ENCODE measurements at places on chromosomes 6 and 20.

DNA sequence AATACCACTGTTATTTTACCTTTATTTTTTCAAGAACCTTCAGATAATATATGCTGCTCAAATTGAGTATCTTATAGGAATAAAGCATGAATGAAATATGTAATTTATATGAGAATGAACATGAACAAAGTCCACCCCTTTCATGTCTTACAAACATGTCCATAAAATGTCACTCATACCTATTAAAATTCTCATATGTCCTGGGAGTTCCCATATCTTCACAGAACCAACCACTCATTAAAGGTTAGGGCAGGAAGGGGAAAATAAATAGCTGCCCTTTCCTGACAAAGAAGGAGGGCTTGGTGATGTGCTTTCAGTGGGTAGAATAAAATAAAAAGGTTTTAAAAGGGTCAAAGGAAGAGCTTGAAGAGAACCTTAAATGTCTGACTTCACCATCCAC, 125.3 kb downstream of the BTBD9 start:
- DNase-seq, result no peak

GRCh38 chr6:41088451-41088850, 15.7 kb downstream of the NFYA start:
- DNase-seq, result no peak

DNA sequence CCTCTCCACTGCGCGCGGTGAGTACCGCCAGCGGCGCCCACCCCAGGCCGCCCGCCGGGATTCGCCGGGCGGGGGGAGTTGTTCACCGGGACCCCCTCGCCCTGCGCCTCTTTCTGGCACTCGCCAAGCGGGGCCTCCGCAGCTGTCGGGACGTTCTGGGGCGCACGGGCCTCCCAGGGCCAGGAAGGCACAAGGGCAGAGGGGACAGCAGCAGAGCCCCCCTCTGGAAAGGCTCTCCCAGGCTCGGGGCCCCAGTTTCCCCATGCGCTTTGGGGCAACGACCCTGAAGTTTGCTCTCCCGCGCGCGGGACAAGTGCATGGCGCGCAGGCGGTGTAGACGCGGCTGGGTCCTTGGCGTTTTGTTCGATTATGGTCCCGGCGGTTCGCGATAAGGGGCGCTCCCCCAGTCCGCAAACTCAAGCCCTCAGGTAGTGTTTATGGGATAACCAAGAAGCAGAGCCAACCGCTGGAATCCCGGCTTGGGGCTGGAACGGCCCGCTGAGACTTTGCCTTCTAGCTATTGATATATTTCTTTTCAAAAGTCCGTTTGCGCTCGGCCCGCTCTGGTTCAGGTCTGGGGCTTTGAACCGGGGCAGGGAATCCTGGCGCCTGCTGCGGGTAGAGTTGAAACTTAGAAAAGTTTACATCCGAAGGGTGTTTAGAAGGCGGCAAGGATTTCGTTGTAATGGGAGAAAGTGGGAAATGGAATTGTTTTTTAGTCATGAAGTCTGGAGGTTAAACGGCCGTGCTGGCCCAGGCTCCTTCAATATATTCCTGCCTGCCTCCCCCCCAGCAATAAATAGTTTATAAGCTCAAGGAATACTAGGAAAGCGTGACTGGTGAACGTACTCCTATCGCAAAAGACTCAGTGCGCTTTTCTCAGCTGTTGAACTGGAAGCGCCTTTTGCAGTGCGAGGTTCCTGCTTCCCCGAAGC, 595 bp downstream of the EYA2 start:
- DNase-seq, result no peak

DNA sequence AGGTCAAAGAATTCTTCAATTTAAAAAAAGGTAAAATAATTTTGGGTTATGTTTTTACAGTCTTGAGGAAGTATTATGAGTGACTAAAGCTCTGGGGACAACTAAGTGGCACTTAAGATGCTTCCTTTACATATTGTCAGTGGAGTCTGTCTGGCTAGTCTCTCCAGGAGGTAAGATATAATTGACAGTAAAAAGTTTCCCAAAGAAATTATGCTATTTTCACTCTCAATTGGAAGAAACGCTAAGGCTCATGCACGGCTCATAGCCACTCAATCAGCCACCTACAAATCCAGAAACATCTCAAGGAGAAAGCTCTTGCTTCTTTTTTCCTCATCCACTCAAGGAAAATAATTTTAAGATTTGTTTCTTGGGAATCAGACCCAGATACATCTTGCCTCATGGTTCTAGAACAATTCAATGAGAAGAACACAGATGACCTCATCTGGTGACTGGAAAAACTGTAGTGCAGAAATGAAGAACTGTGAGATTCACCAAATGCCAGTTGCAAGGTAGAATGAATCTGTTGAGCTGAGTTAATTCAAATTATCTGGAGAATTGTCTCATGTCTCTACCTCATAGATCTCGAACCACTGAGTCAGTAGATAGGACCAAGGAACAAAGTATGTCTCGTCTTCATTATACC, 252.9 kb downstream of the TPBG start:
- DNase-seq, result no peak

DNA sequence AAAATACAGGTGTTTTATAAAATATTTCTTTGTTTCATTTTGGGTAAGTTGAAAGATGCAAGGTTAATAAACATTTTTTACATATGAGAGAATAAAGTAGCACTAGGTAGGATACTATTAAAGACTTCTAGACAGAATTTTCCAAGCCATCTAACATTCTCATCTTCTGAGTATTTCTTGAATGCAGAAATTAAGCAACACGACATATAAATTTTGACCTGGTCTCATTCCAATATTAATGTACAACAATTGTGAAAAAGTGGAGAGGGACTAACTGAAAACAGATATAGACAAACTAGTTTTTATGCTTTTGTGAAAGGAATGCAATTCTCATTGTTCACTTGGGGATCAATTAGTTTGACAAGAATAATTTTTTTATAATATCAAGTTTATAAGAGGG, 11.5 kb upstream of the FOXO3 start:
- DNase-seq, result no peak

DNA sequence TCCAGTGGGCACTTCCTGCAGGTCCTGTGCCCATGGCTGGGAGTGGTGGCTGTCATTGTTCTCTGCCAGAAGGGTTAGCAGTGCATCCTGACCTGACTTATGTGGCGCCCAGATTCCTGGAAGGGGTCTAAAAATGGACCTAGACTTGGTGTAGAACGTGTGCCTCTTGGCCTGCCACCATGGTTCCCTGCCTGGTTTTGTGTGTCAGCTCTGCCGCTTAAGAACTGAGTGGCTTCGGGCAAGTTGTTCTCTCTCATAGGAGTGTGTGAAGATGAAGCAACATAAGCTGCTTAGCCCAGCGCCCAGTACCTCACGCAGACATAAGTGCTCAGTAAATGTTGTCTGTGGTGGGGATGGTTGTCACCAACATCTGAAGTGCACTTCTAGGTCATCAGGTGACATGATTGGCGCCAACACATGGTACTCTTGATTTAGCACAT, 52.1 kb downstream of the PTPN1 start:
- no peak for DNase-seq

DNA sequence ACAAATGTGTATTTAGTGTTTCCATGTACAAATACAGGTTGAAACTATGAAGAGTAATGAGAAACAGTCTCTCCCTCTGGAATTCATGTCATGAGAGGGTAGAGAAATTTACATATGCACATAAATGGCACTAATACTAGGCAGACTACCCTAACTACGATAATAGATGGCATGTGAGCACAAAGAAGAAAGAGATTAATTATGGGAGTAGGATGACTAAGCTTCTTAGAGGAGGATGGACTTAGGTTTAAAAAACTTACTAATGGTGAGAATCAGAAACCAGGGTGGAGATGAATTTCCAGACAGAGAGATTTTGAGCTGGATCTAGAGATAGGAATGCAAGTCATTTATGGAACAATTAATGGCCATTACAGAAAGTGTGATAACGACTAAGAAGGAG, 225.3 kb upstream of the HTR1E start:
- no peak for DNase-seq

GRCh38 chr6:137904822-137905617, 38.0 kb downstream of the TNFAIP3 start:
- DNase-seq, result peak; percentile 32

DNA sequence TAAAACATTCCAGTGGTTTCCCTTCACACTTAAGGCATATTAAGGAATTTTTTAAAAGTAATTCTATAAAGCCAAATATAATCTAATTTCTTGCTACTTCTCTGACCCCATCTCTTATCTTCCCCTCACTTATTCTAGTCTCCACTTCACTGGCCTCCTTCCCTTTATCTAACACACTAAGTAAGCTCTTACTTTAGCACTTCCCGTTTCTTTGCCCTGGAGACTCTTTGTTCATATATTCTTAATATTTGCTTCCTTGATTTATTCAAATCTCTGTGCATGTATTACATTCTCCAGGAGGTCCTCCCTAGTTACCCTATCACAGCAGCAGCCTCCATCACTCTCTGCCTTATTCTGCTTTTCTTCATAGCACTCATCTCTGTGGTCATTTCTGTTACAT, 20.3 kb downstream of the GTPBP2 start:
- DNase-seq, result no peak

GRCh38 chr6:25132934-25133333, 146.2 kb upstream of the CARMIL1 start:
- no peak for DNase-seq

DNA sequence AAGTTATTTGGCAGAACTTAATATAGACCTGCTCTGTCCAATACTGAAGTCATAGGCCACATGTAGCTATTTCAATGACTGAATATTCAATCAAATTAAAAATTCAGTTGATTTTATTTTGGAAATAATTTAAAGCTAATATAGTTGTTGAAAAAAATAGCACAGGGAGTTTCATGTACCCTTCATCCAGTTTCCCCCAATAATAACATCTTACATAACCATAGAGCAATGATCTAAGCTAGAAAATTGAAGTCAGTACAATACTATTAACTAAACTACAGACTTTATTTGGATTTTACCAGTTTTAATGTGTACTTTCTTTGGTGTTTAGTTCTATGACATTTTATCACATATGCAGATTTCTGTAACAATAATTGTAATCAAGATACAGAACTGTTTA, 212.2 kb upstream of the HDDC2 start:
- DNase-seq, result no peak

DNA sequence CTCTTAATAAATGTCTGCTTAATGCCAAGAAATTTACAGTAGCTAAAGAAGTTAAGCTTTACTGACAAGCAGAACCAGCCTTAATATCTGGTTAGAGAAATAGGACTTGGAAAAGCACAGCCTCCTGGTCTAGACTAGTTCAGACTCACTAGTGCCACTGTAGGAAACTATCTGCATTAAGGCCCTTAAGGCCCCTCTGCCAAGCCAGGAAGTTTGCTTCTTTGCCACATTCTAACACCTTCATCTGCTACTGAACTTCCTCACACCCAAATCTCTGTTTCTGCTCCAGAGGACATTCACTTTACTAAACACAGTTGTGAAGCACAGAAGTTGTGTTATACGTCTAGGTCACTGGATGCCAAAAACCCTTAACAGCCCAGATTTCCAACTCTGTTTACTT, 302.8 kb downstream of the BTBD9 start:
- no peak for DNase-seq

DNA sequence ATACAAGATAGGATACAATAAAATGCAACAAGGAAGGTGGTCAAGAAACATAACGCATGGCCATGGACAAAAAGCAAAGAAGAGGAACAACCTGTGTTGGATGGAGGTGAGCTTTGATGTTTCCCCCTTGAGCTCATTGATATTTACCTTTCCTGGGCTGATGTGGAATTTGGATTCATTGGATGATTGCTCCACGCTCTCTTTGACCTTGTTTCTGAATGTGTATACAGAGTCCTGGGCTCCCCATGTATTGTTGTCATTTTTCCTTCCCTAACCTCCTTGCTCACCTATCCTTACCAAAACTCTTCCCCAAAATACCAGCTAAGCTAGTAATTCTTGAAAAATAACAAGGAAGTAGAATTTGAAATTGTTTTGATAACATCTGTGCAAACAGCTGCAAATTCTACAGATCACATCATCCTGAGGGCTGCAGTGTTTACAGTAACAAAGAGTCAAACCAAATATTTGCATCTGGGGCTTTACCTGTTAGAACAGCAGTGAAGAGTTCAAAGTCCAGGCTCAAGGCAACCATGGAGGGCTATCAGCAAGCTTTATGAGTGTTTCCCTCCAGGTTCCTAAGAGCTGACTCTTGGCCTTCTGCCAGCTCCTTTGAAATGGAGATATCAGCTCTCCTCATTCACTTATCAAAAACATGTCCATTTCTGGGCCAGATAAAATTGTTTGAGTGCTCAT, 214.3 kb upstream of the MARCKS start:
- no peak for DNase-seq

DNA sequence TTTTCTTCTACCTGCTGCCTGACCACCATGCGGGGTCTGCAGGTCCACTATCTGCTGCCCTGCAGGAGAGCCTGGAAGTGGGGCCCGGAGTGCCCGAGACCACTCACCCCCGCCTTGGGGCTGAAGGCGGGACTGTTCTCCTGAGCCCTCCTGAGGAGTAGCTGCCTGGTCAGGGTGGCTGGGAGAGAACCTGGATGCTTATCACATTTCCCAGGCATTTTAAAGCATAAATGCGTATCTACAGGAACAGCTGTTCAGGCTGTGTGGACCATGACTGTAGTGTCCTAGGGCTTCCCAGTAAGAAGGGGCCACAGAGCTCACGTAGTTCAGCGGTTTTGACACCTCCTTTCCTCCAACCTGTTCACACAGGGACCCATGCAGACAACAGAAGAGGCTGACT, 123.3 kb downstream of the AGPAT4 start:
- no peak for DNase-seq

DNA sequence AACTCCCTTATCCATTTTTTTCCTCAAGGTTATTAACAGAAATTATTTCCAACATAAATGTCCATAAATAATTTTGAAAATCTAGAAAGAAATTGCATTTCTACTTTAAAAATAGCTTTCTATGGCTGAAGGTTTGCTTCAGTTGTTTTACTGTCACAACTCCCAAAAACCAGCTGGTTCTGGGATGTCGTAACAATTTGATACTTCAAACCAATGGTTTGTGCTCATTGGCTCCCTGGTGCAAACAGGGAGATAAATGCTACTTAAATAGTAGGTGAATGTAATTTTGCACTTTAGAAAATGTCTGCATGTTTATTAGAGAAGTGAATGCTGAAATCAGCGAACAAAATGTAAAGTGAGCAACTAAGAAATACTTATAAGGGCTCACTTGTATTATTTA, 31.1 kb downstream of the LAMA2 start:
- no peak for DNase-seq

DNA sequence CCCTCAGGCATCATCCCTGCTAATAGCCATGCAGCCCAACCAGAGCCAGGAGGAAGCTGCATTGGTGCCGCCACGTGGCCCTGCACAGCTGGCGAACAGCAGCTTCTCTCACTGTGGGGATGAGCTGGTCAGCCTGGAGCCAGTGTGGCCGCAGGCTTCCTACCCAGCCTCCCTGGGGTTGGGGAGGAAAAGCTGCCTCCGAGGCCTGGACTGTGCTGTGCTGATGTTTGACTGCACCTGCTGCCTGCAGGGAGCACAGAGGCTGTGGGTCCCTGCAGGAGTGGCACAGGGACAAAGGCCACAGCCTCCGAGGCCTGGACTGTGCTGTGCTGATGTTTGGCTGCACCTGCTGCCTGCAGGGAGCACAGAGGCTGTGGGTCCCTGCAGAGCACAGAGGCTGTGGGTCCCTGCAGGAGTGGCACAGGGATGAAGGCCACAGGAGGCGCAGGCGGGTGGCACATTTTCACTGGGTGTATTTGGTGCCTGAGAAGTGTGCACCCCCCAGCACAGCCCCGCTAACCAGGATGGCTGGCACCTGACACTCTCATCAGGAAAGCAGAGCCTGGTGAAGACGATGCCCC, 83.9 kb downstream of the DLL1 start:
- DNase-seq, result no peak

GRCh38 chr6:21135484-21136013, 458.0 kb upstream of the SOX4 start:
- DNase-seq, result no peak

GRCh38 chr6:331622-332521, 39.6 kb downstream of the DUSP22 start:
- no peak for DNase-seq
